ENCODE measurements at places on chromosomes 11 and 22. TPM values are rescaled to one million over a fixed set of nuclear protein-coding genes. Genes with fewer than 3 reads are reported as not detected.

The ZP1 gene
- total RNA-seq, result 0.16 TPM

The CRYBB1 gene
- total RNA-seq, result 2.5 TPM

The OR4A16 gene
- total RNA-seq, result not detected

The MAFF gene
- 14.0 TPM for total RNA-seq

The ANKK1 gene
- total RNA-seq, result not detected

The PRG3 gene
- total RNA-seq, result not detected

The LSP1 gene
- 26.9 TPM for total RNA-seq

The CNGA4 gene
- not detected for total RNA-seq

The C11orf91 gene
- not detected for total RNA-seq

The SLC29A2 gene
- total RNA-seq, result 13.5 TPM

The TUB gene
- 19.4 TPM for total RNA-seq

The TYR gene
- total RNA-seq, result not detected

The OR51T1 gene
- not detected for total RNA-seq

The ARL2 gene
- total RNA-seq, result 115 TPM

The PLAAT3 gene
- 82.8 TPM for total RNA-seq

The MS4A3 gene
- total RNA-seq, result not detected

The MYEOV gene
- not detected for total RNA-seq

The TMEM151A gene
- total RNA-seq, result not detected

The C1QTNF4 gene
- total RNA-seq, result 0.15 TPM

The P2RY6 gene
- total RNA-seq, result 13.0 TPM

The PANX3 gene
- not detected for total RNA-seq

All from heart right ventricle (tissue), 16 donors.